Nucleus accumbens (tissue), 56 donors: ENCODE measurements at places on chromosomes 11 and 22.

DNA sequence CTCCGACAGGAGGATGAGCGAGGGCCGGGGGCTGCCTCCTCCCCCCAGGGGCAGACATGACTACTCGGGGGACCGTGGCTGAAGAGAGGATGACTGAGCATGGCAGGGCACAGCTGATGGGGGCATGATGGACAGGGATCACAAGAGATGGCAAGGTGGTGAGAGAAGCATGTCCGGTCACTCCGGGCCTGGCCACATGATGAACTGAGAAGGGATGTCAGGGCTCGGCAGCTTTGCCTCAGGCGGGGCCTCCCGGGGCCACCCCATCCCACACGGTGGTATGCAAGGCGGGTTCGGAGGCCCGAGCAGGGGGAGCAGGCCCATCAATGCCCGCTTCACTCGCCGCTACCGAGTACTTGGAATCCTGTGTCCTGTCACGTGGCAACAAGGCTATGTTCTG lies 36.6 kb upstream of the UBASH3B start:
- no peak for DNase-seq

DNA sequence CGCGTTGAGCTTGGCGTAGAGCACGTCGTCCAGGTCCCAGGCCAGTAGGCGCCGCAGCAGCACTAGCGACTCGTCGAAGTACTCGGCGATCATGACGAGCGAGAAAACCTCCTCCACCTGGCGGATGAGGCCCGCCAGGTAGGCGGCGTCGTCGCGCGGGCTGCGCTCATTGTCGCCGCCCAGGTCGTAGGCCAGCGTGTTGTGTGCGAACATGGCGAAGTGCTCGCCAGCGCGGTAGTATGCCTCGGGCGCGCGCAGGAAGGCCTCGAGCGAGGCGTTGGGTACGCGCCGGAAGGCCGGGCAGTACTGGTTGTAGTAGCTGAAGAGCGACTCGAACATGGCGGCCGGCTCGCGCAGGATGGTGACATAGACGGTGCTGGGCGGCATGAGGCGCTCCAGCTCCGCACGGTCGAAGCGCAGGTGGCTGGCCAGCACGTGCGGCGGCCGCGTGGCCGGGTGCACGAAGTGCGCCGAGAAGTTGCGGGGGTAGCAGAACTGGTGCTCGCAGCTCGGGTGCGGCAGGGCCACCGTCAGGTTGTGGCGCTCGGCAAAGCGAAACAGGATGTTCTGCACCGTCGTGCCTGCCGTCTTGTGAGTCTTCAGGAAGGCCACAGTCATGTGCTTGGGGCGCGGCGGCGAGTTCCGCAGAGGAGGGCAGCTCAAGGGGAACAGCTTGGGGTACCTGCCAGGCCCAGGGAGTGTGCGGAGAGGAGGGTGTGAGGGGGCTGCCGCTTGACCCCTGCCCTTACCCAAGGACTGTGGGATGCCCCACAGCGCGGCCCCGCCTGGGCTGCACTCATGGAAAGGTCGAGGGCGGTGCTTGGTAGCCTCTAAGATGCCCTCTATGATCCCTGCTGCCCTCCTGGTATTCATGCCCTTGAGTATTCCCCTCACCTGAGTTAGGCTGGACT lies 5.7 kb downstream of the GAL3ST3 start:
- no peak for DNase-seq

GRCh38 chr22:50526834-50527801 lies 1.7 kb upstream of the SCO2 start:
- DNase-seq: no peak

GRCh38 chr11:12707500-12707880 lies 33.3 kb downstream of the TEAD1 start:
- no peak for DNase-seq

DNA sequence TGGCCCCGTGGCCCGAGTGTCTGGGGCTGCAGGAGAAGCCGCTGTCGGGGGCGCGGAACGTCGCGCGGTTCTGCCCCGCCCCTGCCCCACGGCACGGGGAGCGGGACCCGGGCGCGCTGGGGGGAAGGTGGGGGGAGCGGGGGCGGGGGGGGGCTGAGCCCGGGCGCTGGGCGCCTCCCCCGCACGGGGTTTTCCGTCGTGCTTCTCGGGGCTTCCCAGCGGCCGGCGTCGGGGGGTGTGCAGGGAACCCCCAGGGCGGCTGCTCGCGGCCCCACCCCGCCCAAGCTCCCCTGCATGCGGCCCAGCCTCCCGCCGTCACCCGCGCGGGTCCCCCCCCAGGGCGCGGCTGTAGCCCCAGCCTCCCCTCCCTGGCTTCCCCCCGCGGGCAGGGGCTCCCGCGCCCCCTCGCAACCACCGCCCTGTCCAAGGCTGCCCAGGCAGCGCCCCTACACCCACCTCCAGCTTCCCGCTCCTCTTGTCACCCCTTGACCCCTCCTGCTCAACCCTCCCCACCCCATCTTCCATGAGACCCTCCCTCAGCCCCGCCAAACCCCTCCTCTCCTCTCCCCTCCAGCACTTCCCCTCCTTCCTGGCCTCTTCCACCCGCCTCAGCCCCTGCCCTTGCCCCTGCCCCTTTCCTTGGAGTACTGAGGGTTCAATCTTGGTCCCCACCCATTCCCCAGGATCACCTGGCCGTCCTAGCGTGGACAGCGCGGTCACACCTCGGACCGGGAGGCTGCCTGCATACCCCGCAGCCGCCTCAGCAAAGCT lies 1.7 kb downstream of the IL17REL start:
- DNase-seq: no peak

DNA sequence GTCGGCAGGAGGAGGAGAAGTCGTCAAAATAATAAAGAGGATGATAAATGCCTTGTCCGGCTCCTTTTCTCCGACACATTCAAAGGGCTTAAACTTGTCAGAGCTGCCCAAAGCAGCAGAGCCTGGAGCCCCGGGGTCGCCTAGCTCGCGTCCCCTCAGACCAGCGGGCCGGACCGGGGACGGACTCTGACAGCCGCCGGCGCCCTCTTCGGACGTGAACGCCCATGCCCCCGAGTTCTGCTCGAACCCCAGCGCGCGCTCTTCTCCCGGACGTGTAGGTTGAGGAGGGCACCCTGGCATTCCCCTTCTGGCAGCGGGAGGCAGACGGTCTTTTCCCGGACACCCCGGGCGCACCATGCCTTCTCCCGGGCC lies 999 bp downstream of the FGF3 start:
- no peak for DNase-seq

- no peak for DNase-seq
Measured at GRCh38 chr11:132050049-132050448, 679.6 kb downstream of the NTM start.

DNA sequence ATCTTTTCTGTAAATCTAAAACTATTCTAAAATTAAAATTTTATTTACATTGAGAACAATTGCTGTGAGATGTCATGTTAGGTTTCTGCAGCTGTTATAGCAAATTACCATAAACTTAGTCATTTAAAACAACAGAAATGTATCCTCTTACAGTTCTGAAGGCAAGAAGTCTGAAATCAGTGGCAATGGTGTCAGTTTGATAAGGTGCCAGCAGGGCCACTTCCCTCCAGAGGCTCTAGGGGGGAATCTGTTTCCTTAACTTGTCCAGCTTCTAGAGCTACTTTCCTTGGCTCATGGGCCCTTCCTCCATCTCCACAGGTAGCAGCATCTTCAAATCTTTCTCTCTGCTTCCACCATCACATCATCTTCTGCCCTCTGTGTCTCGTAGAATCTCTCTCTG lies 23.0 kb downstream of the MOGAT2 start:
- no peak for DNase-seq

DNA sequence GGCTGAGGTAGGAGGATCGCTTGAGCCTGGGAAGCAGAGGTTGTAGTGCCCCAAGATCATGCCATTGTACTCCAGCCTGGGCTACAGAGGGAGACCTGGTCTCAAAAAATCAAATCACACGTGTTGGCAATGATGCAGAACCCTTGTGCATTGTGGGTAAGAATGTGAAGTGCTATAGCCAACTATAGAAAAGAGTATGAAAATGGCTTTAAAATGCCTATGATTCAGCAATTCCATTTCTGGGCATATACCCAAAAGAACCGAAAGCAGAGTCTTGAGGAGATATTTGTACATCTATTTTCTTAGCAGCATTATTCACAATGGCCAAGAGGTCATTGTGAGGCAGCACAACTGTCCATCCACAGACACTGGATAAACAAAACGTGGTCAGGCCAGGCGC lies 2.6 kb upstream of the FADS3 start:
- no peak for DNase-seq

- DNase-seq: no peak
Measured at GRCh38 chr11:24965748-24966147, 468.9 kb downstream of the LUZP2 start.

DNA sequence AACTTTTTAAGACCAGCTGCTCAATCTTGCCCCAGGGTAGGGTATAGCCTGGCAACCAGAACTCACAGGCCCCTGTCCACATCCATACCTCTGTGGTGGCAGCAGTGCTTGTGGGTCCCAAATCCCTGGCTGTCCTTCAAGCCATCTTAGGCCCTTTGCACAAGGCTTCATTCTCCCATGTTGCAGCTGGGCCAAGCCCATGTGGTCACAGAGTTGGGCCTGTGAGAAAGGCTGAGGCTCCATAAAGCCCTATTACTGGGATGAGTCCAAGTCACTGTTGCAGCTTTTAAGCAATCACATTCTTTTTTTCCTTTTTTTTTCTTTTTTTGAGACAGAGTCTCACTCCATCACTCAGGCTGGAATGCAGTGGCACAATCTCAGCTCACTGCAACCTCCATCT lies 47.9 kb upstream of the SLC25A1 start:
- no peak for DNase-seq

DNA sequence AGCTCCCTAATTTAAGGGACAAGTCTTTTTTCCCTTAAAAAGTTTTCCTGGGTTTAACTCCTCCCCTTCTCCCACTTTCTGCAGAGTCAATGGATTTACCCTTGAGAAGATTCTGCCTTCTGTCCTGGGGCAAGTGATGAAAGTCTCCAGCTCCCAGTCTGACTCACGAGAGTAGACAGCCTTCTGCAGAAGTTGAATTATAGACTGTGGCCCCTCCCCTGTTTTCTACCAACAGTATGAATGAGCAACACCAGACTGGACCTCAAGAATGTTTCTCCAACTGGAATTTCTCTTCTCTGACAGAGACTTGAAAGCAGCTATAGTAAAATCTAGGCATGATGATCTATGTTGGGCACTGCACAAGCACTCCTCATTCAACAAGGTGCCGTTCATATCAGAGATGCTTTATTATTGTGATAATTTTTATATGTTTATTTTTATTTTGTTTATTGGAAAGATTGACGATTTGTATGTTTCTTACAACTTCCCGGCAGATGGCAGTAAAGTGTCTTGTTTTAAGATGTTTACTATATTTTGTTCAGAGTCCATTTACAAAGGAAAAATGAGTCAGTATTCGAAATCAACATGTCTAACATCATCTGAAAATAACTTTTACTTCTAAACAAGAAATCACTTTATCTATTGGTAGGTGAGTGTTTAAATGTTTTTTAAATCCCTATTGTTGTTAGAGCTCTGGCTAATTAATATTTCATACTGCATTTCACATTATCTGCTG lies 56.6 kb downstream of the LMO2 start:
- no peak for DNase-seq

DNA sequence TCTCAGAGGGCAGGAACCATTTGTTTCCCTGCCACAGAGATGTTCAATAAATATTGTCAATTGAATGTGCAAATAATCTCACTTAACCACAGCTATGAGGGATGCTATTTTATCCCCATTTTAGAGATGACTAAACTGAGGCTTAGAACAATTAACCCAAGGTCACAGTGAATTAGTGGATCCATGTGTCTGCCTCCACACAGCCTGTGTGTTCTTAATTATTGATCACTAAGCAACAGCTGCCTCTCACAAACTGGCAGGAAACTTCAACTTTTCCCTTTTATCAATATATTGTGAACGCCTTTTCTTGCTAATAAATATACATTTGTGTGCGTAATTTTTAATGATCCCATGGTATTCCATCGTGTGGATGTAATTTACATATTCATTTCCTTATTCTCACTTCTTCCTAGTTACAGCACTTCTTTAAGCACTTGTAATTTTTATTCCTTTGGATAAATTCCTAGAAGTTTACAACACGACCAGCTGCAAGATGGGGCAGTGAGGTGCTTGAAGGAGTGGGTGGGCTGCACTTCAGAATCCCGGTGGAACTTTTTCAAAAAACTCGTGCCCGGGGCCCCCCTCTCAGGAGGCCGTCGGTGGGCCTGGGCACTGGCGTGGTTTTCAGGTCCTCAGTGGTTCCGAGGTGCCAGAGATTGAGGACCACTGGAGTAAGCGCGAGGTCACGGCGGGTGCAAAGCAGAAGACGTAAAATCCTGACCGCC lies 915 bp upstream of the SREBF2 start:
- DNase-seq: no peak

DNA sequence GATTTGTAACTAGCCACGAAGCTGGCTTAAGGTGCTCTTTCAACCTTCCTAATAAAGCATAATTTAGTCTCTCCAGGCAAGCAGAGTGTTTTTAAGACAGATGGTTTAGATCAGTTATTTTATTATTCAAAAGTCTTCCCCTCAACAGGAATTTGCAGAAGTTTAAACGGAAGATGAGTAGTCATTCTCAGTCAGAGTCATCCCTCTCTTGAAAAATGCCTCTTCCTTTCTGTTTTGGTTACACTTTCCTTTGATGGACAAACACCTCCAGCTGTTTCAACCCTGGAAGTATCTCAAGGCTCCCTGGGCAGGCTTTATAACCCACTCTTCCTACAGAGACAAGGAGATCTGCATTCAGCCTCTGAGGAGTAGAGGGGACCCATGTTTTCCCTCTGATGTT lies 60.3 kb upstream of the POU2AF2 start:
- DNase-seq: no peak

GRCh38 chr22:39114112-39114511 lies 17.1 kb downstream of the APOBEC3H start:
- DNase-seq: no peak

GRCh38 chr22:30562366-30562765 lies 12.1 kb downstream of the GAL3ST1 start:
- DNase-seq: no peak

- peak; percentile 57 for DNase-seq
Measured at GRCh38 chr11:122229481-122230384, 113.7 kb upstream of the BLID start.

GRCh38 chr11:77379253-77379652 lies 77.8 kb upstream of the GDPD4 start:
- peak; percentile 16 for DNase-seq

- DNase-seq: no peak
Measured at GRCh38 chr11:36264973-36265344, 24.3 kb downstream of the COMMD9 start.

DNA sequence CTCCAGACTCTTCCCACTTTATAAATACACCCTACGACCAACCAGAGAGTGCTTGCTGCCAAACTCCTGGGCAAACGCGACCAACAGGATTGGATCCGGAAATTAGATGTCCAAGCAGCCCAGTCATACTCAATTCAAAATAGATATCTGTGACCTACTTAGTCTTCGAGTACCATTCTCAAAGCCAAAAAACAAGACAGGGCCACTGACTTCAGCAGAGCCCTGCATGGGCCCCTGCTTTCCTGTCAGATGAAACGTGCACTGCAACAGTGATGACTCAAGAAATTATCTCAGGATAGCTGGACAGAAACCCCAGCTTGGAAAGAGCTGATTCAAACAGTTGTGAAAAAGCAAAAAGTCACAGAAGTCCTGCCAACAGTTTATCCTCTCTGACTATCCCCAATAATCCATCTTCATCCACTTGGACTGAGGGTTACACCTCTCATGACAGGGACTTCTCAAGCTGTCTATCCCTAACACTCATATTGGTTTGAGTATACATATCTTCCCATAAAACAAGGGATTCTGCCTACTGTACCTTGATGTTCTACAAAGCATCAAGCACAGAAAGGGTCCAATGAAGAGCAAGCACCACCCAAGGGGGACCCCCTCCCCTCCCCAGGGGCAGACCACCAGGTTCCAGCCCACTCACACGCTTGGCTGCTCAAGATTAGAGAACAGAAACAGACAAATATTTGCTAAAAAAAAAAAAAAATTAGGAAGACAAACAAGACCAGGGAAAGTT lies 17.4 kb downstream of the SMCO4 start:
- no peak for DNase-seq
